ENCODE measurements at places on chromosomes 16 and 17.

DNA sequence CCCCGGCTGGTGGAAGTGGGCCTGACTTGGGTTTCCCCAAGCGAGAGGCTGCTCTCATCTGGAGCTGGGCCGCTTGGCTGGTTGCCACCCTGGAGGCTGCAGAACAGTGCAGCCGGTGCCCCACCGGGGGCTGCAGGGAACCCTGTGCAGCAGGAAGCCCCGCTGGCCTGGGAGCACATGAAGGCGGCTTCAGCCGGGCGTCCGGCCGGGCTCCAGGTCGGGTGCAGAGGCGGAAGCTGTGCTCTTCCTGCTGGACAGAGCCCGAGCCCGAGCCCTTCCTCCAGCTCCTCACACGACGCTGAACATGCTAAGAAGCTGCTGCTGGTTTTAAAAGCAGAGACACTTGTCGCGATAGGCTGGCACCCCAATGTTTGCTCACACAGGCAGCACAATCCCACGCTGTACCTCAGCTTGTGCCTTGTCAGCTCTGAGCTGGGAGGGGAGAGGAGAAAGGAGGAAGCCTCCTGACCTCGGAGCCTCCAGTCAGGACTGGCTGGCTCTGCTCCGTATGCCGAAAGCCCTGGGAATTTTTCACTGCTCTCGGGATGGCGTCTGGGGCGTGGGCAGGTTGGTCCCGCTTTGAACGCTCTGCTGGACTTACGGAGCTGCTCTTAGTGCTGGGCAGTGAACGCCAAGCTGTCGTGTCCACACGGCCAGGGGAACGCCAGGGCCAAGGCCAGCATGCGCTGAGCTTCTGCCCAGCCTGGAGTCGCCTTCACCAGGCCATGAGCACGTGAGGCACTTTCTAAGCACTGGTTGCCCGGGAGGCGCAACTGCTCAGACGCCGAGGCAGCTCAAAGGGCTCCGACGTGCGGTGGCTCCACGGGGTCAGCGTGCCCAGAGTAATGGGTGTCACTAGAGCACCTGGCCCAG is 8.8 kb downstream of the CDK5R1 start:
- no peak for DNase-seq

- DNase-seq = peak; percentile 33
Measured at GRCh38 chr17:57396511-57396921, 140.2 kb downstream of the MSI2 start.

GRCh38 chr16:81060576-81061306 is 16.3 kb downstream of the C16orf46 start:
- DNase-seq = no peak

- no peak for DNase-seq
Measured at GRCh38 chr17:9443811-9444210, 131.8 kb downstream of the STX8 start.

DNA sequence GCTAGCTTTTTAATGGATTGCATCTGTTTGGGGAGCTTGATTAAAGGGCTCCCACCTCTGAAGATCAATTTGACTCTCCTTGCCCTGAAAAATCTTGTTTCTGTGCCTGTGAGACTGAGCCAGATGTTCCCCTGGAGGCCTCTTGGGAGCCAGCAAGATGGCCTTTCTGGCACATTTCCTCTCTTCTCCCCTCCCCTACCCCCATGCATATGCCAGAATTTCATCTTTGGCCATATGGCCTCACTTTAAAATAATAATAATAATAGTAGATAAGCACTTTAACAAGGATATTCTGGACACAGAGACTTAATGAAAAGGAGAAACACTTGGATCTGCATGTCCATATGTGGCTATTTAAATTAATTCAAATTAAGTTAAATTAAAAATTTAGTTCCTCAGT is 144.1 kb upstream of the CES5A start:
- DNase-seq = no peak

DNA sequence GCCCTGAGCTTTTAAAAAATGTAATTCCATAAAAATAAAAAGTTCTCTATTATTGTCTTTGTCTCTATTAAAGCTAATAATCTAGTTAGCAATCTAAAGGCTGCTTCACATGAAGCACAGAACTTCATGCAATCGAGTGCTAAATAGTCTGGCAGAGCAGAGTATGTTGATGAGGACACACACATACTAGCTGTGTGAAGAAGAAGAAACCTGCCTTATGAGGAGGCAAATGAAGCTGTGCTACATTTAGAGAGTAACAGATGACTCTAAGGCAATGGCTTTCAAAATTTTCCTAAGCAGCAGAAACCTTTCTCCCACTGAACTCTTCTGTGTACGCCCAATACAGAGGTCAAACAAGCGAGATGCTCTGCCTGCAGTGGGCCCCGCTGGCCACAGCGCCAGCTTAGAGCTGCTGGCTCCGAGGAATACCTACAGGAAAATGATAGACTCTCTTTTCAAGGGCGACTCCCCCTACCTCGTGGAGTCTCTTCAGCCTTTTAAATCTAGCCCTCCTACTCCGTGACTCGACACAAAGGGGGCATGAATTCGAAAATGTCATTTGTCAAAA is 39.2 kb downstream of the GNA13 start:
- DNase-seq = no peak

DNA sequence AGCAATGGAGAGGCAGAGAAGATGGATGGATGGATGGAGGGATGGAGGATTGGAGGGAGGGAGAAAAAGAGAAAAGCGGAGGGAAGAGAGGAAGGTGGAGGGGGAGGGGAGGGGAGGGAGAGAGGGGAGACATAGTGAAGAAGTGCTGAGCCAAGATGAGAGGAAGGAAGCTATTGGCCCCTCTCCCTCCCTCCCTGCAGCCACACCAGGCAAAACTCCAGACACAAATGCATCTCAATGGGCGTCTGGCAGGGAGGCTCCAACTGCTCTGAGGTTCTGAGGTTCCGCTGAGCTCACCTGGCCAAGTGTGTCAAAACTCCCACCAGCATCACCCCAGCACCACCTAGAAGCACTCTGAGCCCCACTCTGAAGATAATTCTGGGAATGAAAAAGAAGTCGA is 26.9 kb upstream of the PHB1 start:
- no peak for DNase-seq

GRCh38 chr16:624526-625070 is 6.2 kb upstream of the WFIKKN1 start:
- DNase-seq = no peak

GRCh38 chr16:29854520-29855100 is 8.4 kb downstream of the CDIPT start:
- DNase-seq = no peak

- peak; percentile 43 for DNase-seq
Measured at GRCh38 chr17:57442914-57443571, 186.7 kb downstream of the MSI2 start.

GRCh38 chr16:31877876-31878642 is 4.5 kb downstream of the ZNF267 start:
- no peak for DNase-seq

- DNase-seq = peak; percentile 40
Measured at GRCh38 chr17:68198931-68199836, 48.7 kb upstream of the AMZ2 start.

- DNase-seq = no peak
Measured at GRCh38 chr17:8365143-8365542, 11.4 kb downstream of the KRABD2 start.

- DNase-seq = no peak
Measured at GRCh38 chr17:35052241-35052610, 11.3 kb downstream of the RFFL start.

DNA sequence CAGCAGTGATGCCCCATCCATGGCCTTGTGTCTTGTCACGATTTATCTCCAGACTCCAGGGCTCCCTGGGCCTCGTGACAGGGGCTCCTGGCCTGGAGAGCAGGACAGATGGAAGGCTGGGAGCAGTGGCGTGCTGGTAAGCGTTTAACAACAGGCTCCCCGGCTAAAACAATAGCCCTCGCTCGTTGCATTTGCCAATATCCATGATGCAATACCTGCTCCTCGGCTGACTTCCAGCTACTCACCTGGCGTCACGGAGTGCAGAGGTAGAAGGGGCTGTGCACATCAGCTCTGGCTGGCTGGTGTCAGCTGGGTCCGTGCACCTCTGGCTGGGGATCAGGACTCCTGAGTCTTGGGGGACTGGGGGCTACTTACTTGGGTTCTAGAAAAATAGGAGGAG is 1.5 kb upstream of the BICDL2 start:
- DNase-seq = peak; percentile 15

DNA sequence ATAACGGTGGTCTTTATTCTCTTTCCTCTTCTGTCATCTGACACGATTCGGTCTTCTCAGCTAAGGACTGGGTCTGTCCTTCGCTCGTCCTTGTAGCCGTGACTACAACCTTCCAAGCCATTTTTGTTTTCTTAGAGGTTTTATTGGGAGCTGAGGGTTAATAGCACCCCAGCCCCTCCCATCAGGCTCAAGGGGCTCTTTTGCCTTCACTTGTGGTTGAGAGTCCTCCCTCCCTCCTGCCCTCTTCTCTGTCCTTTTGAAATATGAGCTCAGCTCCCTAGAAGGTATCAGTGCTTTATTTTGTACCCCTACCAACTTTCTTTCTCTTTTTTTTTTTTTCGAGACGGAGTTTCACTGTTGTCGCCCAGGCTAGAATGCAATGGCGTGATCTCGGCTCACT is 24.7 kb downstream of the SOCS3 start:
- DNase-seq = no peak

- no peak for DNase-seq
Measured at GRCh38 chr17:18218756-18219415, 6.5 kb upstream of the LLGL1 start.

DNA sequence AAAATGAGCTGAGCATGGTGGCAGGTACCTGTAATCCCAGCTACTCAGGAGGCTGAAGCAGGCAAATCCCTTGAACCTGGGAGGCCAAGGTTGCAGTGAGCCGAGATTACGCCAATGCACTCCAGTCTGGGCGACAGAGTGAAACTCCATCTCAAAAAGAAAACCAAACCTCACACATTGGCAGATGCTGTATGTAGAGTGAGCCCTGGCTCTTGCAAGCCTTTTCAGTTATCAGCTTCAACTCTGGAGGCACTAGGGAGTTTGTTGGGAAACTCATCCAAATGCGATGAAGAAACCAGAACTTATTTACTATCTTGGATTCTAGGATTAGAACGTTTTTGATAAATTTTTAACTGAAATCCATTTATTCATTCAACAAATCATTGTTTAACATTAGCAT is 56.9 kb upstream of the RASL10B start:
- no peak for DNase-seq

DNA sequence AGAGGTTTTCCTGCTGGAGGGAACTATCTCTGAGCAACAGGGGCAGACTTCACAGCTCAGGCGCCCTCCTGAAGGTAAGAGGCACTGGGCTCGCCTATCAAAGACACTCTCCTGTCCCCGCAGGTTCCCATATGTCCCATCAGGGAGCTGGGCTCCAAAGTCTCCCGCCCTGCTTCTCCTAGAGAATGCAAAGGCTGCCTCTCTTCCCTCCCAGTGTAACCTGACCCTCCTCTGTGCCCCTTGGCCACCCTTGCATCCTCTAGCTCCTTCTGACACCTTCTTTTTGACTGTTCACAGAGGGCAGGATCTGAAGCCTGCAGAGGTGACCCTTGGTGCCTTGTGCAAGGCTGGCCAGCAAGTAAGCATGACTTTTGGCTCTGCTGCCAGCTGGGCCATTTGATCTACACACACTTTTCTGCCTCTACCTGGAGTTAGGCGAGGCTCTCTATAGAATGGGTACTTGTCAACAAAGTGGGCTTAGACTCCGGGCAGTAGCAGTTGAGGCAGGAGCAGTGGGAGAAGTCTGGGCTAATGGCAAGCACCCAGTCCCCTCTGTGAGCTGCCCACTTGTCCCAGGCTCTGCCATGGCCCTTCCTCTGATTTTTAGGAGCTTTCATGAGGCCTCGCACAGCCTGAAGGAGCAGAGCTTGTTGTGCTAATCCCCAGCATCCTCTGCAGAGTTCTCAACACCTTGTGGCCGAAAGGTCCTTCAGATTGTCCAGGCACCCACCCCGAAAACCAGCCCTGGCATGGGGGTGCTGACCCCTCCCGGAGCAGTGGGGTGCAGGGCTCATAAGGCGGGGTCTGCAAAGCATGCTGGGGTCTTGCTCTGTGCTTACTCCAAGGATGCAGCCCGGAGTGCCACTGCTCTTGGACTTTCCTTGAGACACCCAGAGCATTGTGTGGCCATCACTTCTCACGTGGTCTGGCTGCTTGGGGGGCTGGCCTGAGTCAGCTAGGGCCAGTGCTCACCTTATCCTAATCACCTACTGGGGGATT is 122.9 kb downstream of the METRNL start:
- no peak for DNase-seq

- DNase-seq = no peak
Measured at GRCh38 chr16:1775006-1775845, 2.3 kb upstream of the MRPS34 start.

DNA sequence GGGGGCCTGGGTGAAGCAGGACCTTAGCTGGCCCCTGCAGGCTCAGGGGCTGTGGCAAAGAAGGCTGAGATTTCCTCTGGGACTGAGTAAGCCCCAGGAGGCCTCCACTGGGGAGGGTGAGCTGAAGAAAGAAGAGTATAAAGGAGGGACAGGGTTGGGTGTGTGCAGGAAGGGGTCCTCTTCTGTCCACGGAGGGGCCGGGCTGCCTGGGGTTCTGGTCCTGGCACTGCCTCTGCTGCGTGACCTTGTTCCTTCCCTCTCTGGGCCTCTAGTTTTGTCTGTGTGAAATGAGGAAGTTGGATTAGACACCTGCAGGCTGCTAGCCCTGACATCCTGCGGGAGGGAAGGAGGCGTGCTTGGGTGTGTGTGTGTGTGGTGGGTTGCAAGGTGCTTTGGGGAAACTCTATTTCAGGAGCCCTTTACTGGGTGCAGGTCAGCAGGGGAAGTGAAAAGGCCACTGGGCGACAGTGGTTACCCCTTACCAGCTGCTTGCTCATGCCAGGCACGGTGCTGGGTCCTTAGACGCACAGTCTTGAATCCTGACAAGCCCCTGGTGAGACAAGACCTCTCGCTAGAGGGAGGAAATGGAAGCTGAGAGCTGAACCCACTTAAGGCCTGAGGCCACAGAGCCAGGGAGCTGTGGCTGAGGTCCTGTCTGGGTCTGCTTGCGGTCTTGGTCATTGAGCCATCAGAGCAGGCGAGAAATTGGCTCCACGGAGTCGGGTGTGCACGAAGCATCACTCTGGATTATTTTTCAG is 60.7 kb downstream of the OR1D5 start:
- DNase-seq = no peak

Data from NCI-H510A treated with DMSO at 0.1 percent for 48 hours (cell line).